T-helper 9 cell (primary cell): ENCODE measurements at places on chromosomes 2 and 18.

GRCh38 chr2:181790716-181791649, 100.5 kb upstream of the ITPRID2 start:
- no peak for DNase-seq

DNA sequence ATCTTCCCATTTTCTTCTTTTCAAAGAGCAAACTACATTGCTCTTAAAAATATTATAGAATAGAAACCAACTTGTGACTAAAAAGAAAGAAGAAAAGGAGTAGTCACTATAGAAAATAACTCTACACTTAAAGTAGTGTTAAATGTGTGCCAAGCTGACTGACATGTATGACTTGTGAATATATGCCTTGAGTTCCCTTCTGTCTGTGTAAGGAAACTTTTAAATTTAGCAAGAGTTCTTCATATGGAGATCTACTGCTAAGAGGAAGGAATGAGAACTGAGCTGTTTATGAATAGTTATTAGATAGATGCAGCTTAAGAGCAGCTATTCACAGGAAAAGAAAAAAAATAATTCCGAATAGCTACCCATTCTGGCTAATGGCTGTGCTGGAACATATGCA, 1221.7 kb upstream of the ZEB2 start:
- no peak for DNase-seq

DNA sequence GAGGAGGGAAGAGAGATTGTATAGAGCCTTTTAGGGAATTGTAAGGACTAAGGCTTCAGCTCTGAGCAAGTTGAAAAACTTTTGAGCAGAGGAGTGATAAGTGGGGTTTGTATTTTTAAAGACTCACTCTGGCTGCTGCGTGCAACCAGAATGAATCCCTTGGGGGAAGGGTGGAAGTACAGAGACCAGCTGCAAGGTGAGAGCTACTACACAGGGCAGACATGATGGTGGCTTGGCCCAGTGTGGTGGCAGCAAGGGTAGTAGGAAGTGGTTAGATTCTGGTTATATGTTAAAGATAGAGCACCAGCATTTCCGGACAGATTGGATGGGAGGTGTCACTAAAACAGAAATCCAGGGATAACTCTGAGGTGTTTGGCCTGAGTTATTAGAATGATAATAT, 10.1 kb upstream of the SESTD1 start:
- no peak for DNase-seq

- no peak for DNase-seq
Measured at GRCh38 chr18:10558243-10558966, 32.6 kb downstream of the NAPG start.

- no peak for DNase-seq
Measured at GRCh38 chr18:72504866-72505265, 39.3 kb downstream of the CBLN2 start.

GRCh38 chr2:79099140-79099686, 11.4 kb upstream of the REG1B start:
- DNase-seq: no peak

GRCh38 chr2:209334188-209335017, 89.4 kb upstream of the MAP2 start:
- DNase-seq: no peak

DNA sequence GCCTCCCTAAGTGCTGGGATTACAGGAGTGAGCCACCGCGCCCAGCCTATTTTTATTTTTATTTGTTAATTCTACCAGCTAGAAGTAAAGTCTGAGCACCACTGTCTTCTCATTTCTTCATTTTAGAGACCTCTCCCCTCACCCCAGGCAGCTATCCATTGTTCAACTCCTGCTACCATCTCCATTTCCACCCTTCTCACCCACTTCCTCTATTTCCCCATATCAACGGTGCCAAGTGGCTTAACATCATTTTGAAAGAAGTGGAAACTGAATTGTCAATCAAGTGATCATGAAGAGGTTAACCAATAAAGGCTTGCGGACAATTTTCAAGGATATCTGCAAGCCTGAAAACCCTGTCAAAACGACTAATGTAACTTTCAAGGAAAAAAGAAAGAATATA, 323.1 kb downstream of the NBAS start:
- DNase-seq: no peak

DNA sequence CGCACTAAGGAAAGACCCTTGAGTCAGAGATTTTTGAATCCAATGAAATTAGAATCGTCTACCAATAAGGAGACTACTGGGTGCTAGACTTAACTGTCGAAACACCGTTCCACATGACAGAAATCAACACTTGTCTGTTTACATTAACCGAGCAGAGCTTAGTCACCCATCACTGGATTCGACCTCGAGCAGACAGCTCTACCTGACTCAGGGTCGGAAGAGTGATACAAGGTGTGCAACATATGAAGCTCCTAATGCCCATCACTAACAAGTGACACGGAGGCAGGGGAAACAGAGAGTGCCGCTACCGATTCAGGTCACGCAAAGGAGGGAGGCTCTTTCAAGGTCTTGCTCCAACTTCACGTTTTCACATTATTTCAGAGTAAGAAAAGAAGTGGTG, 54.2 kb upstream of the FZD5 start:
- no peak for DNase-seq

DNA sequence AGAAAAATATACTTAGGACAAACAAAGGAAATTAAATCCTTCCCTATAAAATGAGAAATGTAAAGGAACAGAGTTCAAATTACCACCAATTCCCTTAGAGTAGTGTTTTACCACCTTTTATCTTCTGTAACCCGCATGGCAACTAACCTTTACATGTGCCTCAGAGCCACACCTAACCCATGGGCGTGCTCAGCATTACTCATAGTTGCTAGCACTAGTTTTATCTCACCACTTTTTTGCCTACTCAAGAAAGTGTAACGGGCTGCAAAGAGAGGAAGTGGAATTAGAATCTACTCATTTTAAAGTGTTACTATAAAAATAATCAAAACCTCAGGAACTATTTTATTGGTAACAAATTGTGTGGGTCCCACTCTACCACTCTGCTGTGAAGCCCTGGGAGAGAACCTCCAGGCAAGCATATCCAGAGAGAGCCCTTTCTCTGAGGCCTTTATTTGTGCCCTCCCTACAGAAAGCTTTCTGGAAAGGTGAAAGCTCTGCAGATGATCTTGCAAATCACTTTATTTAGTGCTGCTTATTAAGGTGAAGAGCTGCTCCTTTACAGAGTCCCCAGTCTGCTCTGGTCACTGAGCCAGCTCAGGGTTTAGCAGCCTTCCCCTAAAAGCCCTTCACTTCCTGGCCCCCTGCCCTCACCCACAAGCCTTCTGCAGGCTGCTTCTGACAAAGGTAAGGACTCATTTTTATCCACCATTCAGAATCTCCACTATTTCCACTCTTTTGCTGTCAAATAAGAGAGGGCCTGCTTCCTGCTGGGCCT, 98.8 kb downstream of the TRABD2A start:
- DNase-seq: peak; percentile 17

- no peak for DNase-seq
Measured at GRCh38 chr2:240561325-240561971, 1.3 kb downstream of the DUSP28 start.

- DNase-seq: no peak
Measured at GRCh38 chr2:8402222-8402621, 279.6 kb upstream of the ID2 start.

GRCh38 chr2:123051136-123051535, 974.0 kb upstream of the CNTNAP5 start:
- no peak for DNase-seq

- no peak for DNase-seq
Measured at GRCh38 chr2:100928235-100928634, 73.9 kb upstream of the RPL31 start.

GRCh38 chr2:241469746-241470145, 38.6 kb downstream of the STK25 start:
- no peak for DNase-seq

DNA sequence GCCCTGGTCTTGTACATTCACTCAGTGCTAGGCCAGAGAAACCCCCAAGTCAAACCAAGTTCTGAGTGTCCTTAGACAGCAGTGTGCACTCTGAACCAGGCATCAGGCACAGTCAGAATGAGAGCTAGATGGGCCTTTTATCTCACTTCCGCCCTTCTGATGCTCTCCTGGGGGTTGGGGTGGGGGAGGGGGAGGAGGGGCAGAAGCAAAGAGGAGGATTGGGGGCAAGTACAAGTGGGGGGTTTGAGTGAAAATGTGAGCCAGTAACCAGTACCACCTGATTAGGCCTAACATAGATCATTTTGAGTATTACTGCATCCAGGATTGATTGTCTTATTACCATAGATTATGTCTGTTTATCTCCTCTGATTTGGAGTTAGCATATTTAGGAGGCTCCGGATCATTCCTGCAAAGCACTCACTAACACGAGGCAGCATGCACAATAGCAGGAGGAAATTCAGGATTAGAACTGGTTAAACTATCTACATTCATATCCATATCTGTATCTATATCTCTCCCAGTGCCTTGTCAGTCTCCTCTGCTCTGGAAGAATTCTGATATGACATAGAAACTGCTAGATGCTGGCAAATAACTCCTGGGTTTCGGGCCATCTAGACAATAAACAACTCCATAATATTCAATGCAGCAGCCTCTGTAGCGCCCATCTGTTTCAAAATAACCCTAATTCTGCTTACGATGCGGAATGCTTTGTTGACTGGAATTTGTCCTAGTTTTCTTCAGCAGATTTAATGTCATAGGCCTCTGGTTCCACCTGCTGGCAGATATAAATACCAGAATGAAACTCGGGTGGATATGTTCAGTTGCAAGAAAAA, 149.1 kb downstream of the RHBDD1 start:
- no peak for DNase-seq
